ENCODE measurements at places on chromosomes 13 and 19.

DNA sequence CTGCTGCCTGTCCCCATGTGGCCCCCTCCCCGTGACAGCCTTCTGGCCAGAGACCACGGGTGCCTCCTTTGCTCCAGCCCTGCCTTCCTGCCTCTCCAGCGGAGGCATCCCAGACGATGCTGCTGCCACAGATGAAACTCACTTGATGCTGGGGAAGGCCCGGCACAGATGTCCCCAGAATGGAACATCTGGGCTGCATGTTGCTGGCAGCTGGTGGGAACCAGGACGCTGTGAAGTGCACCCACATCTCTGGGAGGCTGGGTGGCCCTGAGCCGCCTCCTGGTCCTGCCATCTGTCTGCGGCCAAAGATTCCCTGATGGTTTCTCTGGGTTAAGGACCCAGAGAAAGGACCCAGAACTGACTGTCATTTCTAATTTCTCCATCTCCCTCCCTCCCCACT, 51.9 kb upstream of the PTPRS start:
- no peak for DNase-seq

GRCh38 chr19:15869109-15869555, 28.7 kb downstream of the CYP4F2 start:
- peak; percentile 8 for DNase-seq

- DNase-seq: no peak
These were observed 203.0 kb upstream of the MIR17HG start for GRCh38 chr13:91144486-91144885.

DNA sequence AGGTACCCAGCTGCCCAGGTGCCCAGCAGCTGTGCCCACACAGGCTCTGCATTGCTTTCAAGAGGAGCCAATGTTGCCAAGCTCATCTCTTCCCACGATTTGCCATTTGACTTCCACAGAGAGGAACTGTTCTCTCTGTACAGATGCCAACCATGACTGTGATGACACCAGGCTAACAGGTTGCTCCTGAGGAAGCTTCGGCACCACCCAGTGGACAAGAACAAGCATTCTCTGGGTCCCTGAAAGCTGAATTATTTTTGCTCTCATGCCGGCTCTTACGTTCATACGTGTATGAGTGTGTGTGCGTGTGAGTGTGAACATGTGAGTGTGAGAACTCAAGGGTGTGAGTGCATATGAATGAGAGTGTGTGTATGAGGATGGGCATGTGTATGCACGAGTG, 535.2 kb downstream of the LIG4 start:
- no peak for DNase-seq

GRCh38 chr19:55227241-55228014, 1.1 kb downstream of the TMEM86B start:
- no peak for DNase-seq

DNA sequence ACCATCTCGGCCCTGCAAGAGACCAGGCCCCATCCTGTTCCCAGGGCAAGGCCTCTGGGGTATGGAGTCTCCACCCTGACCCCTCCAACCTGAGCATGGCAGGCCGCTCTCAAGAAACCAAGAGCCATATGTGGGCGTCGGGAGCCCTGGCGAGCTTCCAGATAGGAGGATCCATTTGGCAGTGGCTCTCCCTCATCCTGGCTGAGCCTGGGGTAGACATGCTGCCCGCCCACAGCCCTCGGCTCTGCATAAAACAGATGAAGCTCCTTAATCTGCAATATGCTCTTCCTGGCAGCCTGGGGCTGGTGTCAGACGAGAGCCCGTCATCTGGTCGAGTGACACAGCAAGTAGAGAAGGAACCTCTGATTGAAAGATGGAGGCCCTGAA, 6.1 kb downstream of the ATP13A1 start:
- no peak for DNase-seq

- peak; percentile 99 for DNase-seq
These were observed 89.9 kb downstream of the COL4A2 start for GRCh38 chr13:110396913-110397381.

DNA sequence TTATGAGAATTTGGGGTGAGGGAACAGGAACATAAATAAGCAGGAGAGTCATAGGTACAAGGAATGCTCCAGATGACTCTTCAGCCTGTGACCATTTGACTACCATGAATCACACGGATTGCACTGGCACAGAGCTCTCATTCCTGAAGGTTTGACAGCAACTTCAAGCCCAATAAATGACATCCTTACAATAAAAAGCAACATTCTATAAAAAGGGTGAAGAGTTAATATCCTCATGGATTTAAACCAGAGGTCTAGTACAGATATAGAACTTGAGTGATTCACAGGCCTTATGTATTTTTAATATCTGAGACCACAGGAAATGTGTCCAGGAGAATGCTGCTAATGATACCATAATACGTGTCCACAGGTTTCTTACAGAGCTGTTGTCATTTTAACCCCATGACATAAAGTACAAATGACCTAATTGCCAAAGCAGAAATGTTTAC, 158.1 kb downstream of the IRS2 start:
- DNase-seq: peak; percentile 83

DNA sequence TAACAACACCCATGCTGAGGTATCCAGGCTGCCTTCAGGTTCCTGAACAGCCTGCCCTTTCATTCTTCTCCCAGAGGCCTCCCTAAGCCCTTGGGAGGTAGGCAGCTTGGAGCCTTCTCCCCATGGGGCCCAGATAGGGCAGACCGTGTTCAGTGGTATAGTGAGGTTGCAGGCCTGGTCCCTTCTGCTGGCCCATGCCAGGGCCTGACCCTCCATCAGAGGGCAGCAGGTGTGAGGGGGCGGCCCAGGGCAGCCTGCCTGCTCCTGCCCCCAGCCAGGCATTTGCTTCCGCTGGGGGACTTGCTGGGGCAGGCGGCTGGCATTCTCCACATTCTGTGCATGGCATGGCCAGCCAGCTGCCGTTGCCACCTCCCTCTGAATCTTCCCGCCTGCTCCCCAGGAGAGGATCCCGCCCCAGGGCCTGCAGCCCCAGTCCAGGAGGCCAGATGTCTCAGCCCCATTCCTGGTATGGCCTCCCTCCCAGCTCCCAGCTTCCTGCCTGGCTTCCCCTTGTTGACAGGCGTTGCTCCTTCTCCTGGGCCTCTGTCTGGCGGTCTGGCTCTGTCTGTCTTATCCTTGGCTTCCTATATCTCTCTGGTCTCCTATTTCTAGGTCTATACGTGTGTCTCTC, 8.9 kb downstream of the CIC start:
- no peak for DNase-seq

- DNase-seq: no peak
These were observed 2.4 kb downstream of the GPX4 start for GRCh38 chr19:1105873-1106840.

GRCh38 chr13:44578067-44578400, 1.9 kb upstream of the TSC22D1 start:
- DNase-seq: no peak

DNA sequence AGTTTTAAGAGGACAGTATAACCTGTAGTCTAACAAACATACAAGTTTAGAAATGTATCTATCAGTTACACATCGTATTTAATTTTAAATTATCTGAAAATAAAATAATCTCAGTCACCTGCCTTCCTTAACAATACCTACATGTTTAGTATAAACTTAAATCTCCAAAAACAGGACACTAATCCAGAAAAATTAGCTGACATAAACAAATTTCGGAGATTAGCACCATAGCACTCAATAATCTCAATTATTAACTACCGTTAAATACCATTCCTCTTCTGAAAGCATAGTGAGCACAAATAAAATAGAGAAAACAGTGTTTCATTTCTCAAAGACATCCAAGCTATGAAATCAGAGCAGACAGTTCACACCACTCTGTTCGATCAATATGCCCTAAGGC, 13.2 kb downstream of the MED4 start:
- DNase-seq: no peak

- DNase-seq: no peak
These were observed 34.5 kb upstream of the ATP1A3 start for GRCh38 chr19:42028304-42029216.

GRCh38 chr13:105426441-105426840, 1109.0 kb downstream of the EFNB2 start:
- no peak for DNase-seq

GRCh38 chr13:109128121-109128520, 498.7 kb downstream of the MYO16 start:
- DNase-seq: no peak

- DNase-seq: no peak
These were observed 967 bp downstream of the DBP start for GRCh38 chr19:48635966-48636858.

DNA sequence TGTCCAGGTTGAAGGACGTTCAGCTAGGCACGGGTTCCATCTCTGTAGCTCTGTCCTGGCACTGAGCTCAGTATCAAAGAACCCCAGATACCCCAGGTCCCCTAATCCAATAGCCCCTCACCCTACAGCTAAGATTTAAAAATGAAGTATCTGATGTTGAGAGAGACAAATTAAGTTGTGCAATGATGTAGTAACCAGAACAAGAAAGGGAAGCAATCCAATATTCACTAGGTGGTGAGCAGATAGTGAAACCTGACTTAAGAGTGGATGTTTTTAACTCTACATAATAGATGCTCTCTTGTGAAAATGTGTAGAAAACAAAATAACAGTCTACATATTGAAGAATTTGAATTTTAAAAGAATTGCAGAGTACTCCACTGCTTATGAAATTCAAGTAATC, 1.8 kb downstream of the ACOD1 start:
- DNase-seq: no peak

DNA sequence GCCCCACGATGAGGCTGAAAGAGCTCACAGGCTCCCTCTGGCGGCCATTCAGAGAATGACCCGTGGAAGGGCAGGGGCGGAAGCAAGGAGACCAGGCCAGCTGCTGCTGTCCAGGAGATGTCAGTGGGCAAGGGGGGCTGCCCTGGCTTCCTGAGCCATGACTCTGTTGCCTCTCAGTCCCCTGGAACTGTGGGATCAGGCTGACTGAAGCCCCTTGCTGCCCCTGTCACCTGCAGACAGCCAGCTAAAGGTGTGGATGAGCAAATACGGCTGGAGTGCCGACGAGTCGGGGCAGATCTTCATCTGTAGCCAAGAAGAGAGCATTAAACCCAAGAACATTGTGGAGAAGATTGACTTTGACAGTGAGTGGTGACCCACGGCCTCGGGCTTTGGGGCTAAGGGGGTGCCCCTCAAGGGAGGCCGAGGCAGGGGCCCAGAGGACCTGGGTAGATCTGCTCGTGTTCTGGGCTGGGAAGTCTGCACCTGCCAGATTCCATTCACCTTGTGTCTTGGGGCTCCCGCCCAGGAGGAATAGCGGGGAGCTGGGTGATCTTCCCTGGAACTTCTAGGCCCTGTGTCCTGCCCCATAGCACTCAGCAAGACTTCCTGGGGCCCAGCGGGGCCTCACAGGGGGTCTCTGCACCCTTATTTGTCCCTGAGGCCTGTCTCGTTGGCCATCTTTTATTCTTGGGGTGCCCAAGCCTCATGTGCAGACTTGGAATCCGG, 12.5 kb upstream of the ACTN4 start:
- DNase-seq: peak; percentile 56

DNA sequence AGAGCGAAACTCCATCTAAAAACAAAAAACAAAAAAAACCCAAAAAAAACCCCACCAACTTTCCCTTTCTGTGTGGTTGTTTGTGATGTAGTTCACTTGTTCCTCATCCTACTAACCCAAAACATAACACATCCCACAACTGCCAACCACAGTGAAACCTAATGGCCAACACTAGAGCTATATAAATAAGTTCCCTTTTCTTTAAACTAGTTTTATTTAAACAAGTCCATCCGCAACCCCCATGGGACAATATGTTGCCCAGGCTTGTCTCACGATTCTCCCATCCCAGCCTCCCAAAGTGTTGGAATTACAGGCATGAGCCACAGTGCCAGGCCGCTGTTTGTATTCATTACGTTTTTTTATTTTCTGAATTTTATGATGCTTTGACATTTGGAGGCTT, 71.2 kb upstream of the ADGRE5 start:
- no peak for DNase-seq

DNA sequence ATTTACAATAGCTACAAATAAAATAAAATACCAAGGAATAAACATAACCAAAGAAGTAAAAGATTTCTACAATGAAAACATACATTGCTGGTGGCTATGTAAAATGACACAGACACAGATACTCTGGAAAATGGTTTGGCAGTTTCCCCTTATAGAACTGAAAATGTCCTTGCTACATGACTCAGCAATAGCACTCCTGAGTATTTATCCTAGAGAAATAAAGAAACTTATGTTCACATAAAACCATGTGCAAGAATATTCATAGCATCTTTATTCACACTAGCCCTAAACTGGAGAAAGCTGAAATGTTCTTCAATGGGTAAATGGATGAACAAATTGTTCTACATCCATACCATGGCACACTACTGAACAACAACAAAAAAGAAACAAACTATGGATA, 100.2 kb upstream of the RFC3 start:
- no peak for DNase-seq

- DNase-seq: peak; percentile 44
These were observed 6.7 kb downstream of the TPT1 start for GRCh38 chr13:45333977-45334922.

DNA sequence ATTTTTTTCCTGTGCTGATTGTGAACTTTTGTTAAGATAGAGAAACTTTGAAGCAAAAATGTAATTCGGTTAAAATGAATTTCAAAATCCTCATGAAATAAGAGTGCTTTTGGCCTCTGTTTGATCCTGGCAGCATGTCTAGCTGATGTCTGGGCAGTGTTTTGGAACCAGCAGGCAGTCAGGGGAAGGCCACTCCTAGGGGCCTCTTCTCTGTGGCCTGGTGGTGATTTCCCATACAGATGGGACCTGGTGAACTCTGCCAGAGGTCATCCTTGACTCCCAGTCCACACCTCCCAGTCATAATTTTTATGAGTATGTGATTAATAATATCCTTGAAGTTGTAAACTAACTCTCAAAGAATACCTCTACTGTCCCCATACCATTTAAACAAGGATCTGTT, 226.6 kb downstream of the PCCA start:
- DNase-seq: no peak

DNA sequence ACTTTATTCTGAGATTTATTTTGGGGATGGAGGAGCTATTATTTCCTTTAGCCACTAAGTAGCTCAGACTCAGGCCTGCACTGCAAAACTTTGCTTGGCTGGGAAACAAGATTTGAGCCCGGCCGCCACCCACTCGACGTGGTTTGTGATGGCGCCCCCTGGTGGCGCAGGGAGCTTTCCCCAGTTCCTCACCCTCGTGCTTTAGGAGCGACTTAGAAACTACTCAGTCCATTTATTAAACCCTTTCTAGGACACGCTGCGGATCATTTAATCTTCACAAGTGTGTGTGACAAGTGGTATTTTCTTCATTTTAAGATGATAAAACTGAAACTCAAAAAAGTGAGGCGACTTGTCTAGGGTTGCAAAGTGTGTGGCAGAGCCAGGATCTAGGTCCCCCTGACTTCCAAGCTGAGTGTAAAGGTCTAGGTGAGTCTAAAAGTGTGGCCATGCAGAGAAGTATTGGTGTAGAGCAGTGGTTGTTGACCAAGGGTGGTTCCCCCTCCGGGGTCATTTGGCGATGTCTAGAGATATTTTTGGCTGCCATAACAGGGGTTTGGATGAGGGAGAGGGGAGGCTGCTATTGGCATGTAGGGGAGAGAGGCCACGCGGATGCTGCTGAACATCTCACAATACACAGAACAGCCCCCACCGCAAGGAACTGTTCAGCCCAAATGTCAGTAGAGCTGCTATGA, 2.2 kb downstream of the CXCL17 start:
- peak; percentile 43 for DNase-seq
